A549 treated with DMSO at 1 μM for 4 hours (cell line): ENCODE measurements at places on chromosomes 3 and 15. TPM values are rescaled to one million over a fixed set of nuclear protein-coding genes. Genes with fewer than 3 reads are reported as not detected.

The CHL1 gene
- total RNA-seq = 0.02 TPM in 1 of 5 replicates, not detected in the others

The GOLGA8J gene
- total RNA-seq = 0.10 TPM in 1 of 5 replicates, not detected in the others

The MITF gene
- total RNA-seq = 7.2 to 12.4 TPM (median 8.5 TPM) in 5 replicates

The SHF gene
- 0.62 to 1.0 TPM (median 0.83 TPM) in 5 replicates for total RNA-seq

The CYP1A2 gene
- total RNA-seq = not detected in 5 replicates

The SERINC4 gene
- 0.06 to 0.23 TPM (median 0.12 TPM) in 4 of 5 replicates, not detected in the other for total RNA-seq

The SLC51B gene
- total RNA-seq = 10.5 to 15.5 TPM (median 12.1 TPM) in 5 replicates

The A4GNT gene
- not detected in 5 replicates for total RNA-seq

The RETNLB gene
- total RNA-seq = not detected in 5 replicates

The CSTA gene
- 0.63 to 1.2 TPM (median 1.1 TPM) in 5 replicates for total RNA-seq

The CACNA1D gene
- total RNA-seq = 0.68 to 1.6 TPM (median 0.98 TPM) in 5 replicates

The ARGFX gene
- total RNA-seq = not detected in 5 replicates

The THRB gene
- total RNA-seq = 1.5 to 2.7 TPM (median 1.8 TPM) in 5 replicates

The MKRN3 gene
- total RNA-seq = 2.2 to 3.6 TPM (median 2.8 TPM) in 5 replicates

The DISP2 gene
- 0.32 to 1.3 TPM (median 1.2 TPM) in 5 replicates for total RNA-seq

The CCR1 gene
- total RNA-seq = 0.07 TPM in 1 of 5 replicates, not detected in the others

The PAQR9 gene
- 2.9 to 4.0 TPM (median 3.4 TPM) in 5 replicates for total RNA-seq

The GOLGA8Q gene
- 0.08 TPM in 1 of 5 replicates, not detected in the others for total RNA-seq

The PXYLP1 gene
- 9.7 to 14.0 TPM (median 12.2 TPM) in 5 replicates for total RNA-seq

The SEMA6D gene
- not detected in 5 replicates for total RNA-seq

The RASGRP1 gene
- 0.30 to 0.57 TPM (median 0.37 TPM) in 5 replicates for total RNA-seq

The TBL1XR1 gene
- 19.7 to 27.9 TPM (median 23.4 TPM) in 5 replicates for total RNA-seq

The INO80 gene
- 12.7 to 14.4 TPM (median 13.7 TPM) in 5 replicates for total RNA-seq

The RBM15B gene
- 19.2 to 22.4 TPM (median 20.7 TPM) in 5 replicates for total RNA-seq

The TMA7 gene
- total RNA-seq = 277 to 368 TPM (median 288 TPM) in 5 replicates

The COL6A6 gene
- total RNA-seq = not detected in 5 replicates

The MB21D2 gene
- total RNA-seq = 5.5 to 6.7 TPM (median 5.7 TPM) in 5 replicates

The AGBL1 gene
- total RNA-seq = not detected in 5 replicates

The COLQ gene
- 0.15 to 0.63 TPM (median 0.42 TPM) in 5 replicates for total RNA-seq

The ITGA11 gene
- total RNA-seq = 2.9 to 8.7 TPM (median 6.3 TPM) in 5 replicates

The ZNF592 gene
- 18.2 to 24.1 TPM (median 22.9 TPM) in 5 replicates for total RNA-seq

The LRRN1 gene
- total RNA-seq = not detected in 5 replicates

The SLC28A1 gene
- 0.08 TPM in 1 of 5 replicates, not detected in the others for total RNA-seq

The CHAC1 gene
- total RNA-seq = 3.5 to 6.9 TPM (median 3.9 TPM) in 5 replicates

The NBEAL2 gene
- 35.0 to 46.9 TPM (median 41.6 TPM) in 5 replicates for total RNA-seq

The RBPMS2 gene
- total RNA-seq = 7.5 to 9.4 TPM (median 8.4 TPM) in 5 replicates

The CCDC54 gene
- total RNA-seq = not detected in 5 replicates

The ARL14 gene
- total RNA-seq = 0.97 to 1.5 TPM (median 1.3 TPM) in 5 replicates

The HGD gene
- 13.6 to 18.3 TPM (median 16.1 TPM) in 5 replicates for total RNA-seq

The NRROS gene
- total RNA-seq = 0.04 TPM in 1 of 5 replicates, not detected in the others

The MOBP gene
- 0.02 to 0.28 TPM (median 0.07 TPM) in 3 of 5 replicates, not detected in the others for total RNA-seq

The GNAT1 gene
- 0.09 TPM in 1 of 5 replicates, not detected in the others for total RNA-seq

The LMAN1L gene
- total RNA-seq = not detected in 5 replicates

The ACP3 gene
- total RNA-seq = 0.02 TPM in 1 of 5 replicates, not detected in the others

The COPS2 gene
- total RNA-seq = 61.8 to 91.1 TPM (median 72.3 TPM) in 5 replicates

The PP2D1 gene
- total RNA-seq = not detected in 5 replicates

The C3orf49 gene
- not detected in 5 replicates for total RNA-seq

The LMLN gene
- total RNA-seq = 1.9 to 2.7 TPM (median 2.6 TPM) in 5 replicates

The BDH1 gene
- total RNA-seq = 2.5 to 3.7 TPM (median 2.9 TPM) in 5 replicates

The CPNE9 gene
- total RNA-seq = 0.08 to 0.33 TPM (median 0.15 TPM) in 4 of 5 replicates, not detected in the other

The SAMD7 gene
- total RNA-seq = not detected in 5 replicates

The GXYLT2 gene
- 1.2 to 2.2 TPM (median 1.7 TPM) in 5 replicates for total RNA-seq

The MESP1 gene
- 2.7 to 8.0 TPM (median 6.3 TPM) in 5 replicates for total RNA-seq

The NAALADL2 gene
- total RNA-seq = 0.14 to 0.36 TPM (median 0.24 TPM) in 4 of 5 replicates, not detected in the other

The CERS3 gene
- total RNA-seq = not detected in 5 replicates

The PRSS50 gene
- total RNA-seq = not detected in 5 replicates

The SLC24A5 gene
- total RNA-seq = not detected in 5 replicates

The AMOTL2 gene
- total RNA-seq = 43.8 to 45.0 TPM (median 44.7 TPM) in 5 replicates

The HHLA2 gene
- total RNA-seq = 0.05 to 0.26 TPM (median 0.08 TPM) in 4 of 5 replicates, not detected in the other

The GABRB3 gene
- total RNA-seq = 65.5 to 99.5 TPM (median 86.7 TPM) in 5 replicates
